Astrocyte of the spinal cord (primary cell): ENCODE measurements at places on chromosomes 6 and 20.

GRCh38 chr20:5080384-5080877 is 39.3 kb downstream of the PCNA start:
- no peak for DNase-seq

DNA sequence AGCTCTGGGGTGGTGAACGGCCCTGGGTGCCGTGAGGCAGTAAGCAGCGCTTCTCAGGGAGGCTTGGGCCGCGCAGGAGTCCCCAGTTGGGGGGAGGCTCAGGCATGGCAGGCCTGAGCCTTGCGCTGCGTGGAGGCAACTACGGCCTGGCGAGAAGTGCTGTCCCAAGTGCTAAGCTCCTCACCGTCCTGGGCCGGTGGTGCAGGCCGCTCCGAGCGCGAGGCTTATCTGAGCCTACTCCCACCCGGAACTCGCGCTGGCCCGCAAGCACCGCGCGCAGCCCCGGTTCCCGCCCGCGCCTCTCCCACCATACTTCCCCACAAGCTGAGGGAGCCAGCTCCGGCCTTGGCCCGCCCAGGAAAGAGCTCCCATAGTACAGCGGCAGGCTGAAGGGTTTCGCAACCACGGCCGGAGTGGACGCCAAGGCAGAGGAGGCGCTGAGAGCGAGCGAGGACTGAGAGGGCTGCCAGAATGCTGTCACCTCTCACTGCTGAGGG is 1.8 kb upstream of the WRNIP1 start:
- DNase-seq = no peak

- DNase-seq = no peak
Observed at GRCh38 chr6:170317718-170318117, 11.2 kb downstream of the FAM120B start.

DNA sequence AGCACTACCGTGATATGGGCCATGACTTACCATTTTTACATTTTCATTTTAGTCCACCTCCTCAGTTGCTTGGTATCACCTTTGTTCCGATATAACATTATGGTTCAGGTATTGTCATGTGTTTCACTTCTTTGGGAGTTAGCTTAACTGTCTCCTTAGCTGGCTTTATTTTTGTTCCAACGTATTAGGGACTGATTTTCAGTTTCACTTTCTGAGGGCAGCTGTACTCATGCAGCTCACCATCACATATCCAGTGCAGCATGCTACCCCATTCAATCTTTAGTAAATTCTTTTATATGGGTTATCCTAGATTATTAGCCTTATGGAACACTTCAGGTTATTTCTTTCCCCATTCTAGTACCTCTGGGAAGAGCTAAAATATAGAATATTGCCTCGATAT is 362.2 kb upstream of the IRAK1BP1 start:
- DNase-seq = no peak

DNA sequence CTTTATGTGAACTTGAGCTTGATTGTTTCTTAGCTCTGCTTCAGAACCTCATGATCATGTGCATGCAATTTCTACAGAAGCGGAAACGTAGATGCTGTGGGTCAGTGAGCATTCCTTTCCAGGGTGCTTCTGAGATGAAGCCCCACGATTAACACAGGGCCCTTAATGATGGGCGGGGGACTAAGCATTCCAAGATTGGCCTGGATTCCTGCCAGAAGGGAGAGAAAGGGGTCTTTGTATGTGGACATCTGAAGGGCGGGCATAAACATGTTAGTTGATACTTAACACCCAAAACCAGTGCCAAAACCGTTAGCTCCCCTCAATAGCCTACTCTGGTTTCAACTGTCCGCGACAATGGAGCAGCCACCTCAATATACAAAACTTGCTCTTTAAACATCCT is 46.9 kb upstream of the POU3F2 start:
- DNase-seq = no peak

- peak; percentile 45 for DNase-seq
Observed at GRCh38 chr20:7980332-7981046, 39.1 kb downstream of the TMX4 start.

- no peak for DNase-seq
Observed at GRCh38 chr20:47781632-47782031, 3.6 kb downstream of the SULF2 start.

GRCh38 chr20:46205349-46205748 is 87.2 kb downstream of the CD40 start:
- DNase-seq = no peak

DNA sequence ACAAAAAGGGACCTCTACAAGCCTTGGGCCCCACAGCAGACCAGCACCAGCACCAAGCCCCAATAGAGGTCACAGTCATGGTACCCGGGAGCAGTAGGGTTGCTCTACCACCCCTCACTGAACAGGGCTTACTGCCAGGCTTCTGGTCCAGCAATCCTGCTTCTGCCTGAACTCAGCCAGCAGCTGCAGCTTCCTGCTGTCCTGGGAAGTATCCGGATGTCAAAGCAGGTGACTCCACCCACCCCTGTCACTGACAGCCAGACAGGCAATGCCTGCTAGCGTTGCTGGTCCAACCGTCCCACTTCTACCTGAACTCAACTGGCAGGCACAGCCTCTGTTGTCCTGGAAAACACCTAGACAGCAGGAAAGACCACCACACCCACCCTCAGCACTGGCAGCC is 47.0 kb upstream of the PCSK2 start:
- no peak for DNase-seq

DNA sequence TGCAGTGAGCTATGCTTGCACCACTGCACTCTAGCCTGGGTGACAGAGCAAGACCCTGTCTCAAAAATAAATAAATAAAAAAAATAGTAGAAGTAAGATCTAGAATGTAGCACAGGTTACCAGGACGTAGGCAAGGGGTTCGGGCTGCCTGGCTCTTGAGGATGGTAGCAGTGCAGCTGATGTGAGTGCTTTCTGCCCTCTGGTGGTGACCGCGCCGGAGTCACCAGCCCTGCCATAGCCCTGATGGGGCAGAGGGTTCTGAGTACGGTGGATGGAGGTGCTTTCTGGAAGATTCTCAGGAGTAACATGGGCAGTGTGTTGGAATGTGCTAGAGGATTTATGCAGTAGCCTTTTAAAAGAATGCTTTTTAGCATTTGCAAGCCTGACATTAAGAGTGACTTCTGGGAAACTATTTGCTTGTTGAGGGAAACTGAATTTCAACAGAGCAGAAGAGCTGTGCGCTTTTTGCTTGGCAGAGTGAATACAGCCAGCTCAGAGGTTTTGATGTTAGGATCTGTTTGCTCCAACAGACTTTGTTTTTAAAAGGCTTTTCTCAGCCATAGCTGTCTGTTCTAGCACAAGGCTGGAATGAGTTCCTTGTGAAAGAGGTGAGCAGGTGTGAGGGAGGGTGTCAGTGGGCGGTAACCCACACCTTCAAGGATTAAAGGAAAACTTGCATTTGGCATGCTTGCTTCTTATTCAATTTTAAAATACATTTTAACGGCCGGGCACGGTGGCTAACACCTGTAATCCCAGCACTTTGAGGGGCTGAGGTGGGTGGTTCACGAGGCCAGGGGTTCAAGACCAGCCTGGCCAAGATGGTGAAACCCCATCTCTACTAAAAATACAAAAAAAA is 65.9 kb downstream of the PTPN1 start:
- peak; percentile 54 for DNase-seq

DNA sequence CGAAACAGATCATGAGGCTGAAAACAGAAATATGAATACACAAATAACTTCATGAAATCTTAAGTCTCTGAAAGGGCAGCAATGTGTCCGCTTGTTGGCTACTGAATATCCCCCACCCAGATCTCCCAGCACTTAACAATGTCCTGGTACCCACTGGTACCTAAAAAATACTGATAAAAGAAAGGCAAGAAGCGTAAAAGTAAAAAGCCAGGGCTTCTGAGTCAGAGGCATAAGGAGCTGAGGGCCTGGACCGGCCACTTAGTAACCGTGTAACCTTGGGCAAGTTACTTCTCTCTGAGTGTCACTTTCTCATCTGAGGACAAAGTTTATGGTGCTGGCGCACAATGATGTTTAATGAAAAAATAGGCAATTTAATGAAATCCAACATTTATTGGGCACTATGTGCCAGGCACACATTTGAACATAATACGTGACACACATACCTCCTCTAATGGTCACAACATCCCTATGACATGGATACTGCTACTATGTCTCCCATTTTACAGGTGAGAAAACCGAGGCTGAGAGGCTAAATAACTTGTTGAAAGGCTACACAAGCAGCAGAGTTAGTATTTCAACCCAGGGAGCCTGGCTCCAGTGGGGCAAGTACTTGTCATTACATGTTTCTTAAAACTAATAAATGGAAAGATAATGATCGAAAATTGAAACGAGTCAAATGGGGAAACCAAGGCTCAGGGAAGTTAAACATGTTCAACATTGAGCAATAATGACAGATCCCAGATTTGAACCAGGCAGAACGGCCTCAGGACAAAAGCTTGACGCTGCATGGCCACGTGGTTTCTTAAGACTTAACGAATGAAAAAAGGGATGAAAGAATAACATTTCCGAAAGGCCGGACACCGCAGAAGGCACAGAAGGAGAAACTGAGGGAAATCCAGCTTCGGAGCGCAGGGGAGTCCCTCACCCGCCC is 828 bp downstream of the TP53RK start:
- peak; percentile 28 for DNase-seq

DNA sequence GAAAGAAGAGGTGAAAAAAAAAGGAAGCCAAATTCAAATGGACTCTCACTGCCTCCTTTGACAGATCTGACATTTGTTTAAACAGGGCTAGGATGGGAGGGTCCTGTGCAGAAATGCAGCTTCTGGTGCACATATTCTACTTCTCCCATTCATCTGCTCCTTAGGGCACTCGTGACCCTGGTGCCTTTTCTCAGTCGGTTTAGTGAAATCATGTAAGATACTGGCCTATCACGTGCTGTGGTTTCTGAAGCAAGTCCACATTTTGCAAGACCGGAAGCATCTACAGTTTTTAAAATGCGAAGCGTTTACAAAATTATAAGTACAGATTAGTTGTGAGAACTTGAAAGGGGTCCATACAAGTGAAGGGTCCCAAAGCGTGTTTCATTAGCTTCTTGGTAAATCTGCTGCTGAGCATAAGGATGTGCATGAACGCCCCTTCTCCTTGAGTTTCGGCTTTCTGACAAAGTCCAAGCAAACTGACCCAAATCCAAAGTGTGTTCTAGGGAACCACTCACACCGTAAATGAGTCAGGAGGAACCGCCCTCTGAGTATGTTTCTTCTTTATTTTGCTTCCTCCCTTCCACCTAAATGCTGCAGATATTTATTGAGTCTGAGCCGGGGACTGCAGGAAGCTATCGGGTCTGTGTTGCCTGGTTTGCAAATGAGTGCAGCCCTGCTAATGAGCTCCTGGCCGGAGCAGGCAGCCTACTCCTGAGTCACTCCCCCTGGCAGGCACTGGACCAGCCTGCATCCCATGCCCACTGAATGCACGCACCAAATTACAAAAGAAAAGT is 323.8 kb upstream of the JARID2 start:
- DNase-seq = peak; percentile 40

GRCh38 chr6:147834084-147834776 is 325.7 kb downstream of the SAMD5 start:
- no peak for DNase-seq

GRCh38 chr6:10556992-10557391 is 35.8 kb downstream of the GCNT2 start:
- no peak for DNase-seq

DNA sequence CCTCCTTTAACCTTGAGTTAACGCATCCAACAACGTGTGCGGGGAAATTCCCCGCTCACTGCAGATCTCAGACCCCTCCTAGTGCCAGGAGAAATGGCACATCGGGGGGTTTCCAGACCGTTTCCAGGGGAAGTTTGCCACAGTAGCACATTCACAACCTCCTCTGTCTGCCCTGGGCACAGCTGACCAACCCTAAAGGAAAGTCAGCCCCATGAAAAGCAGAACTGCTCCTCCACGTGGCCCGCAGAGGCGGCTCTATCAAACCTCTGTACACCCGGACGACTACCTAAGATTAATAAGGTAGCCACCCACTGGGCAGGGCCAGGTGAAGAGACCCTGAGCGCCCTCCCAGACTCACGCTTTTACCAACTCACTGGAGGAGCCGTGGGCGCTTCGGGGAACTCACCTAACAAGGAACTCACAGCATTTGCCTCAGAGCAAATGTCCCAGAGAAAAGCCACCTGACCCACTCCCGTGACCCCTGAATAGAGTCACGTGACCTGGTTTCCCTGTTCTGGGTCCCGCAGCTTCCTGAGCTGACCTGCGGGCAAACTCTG is 93.1 kb downstream of the PRND start:
- DNase-seq = no peak

DNA sequence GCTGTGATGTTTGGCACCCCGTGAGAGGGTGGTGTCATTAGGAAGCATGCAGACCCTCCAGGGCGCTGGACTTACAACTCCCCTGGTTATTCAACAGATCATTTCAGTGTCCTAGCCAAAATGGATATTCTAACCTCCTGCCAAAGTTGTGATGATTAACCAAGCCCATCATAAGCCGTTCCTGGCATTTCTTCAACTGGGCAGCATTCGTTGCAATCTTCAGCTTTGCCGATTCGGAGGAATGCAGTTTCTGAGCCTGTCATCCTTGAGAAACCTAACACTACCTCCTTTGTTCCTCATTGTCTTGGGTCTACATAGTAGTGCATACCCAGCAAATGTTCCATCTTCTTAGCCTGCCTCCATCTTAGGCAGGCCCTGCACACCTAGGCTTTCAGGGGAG is 79.2 kb upstream of the MAP3K4 start:
- DNase-seq = no peak

DNA sequence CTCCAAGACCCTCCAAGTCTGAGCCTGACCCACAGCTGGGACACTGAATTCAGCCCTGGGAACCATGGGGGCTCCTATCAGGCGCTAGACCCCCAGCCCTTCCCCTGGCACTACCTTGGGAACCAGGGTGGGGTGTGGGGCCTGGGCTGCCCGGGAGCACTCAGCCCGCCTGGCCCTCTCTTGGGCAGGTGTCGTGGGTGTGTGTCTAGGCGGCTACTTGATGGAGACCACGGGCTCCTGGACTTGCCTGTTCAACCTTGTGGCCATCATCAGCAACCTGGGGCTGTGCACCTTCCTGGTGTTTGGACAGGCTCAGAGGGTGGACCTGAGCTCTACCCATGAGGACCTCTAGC is 14.6 kb downstream of the SLC17A9 start:
- DNase-seq = no peak

GRCh38 chr6:145891565-145891964 is 72.6 kb downstream of the SHPRH start:
- DNase-seq = peak; percentile 16

DNA sequence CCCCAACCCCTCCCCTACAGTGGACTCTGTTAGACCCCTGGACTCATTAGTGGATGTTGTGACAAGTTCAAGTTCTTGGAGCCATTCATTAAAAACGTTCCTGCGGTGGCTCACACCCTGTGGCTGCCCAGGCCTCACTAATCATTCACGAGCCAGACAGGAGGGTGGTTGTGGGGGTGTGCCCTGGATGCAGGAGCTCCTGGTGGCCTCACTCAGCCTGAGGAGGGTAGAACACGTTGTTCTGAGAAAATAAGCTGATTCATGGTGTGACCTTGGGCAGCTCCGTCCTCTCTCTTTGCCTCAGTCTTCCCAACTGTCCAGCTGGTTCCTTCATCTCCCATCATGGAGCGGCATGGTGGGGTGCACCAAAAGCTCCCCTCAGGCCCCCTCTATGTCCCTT is 16.7 kb downstream of the SLC13A3 start:
- DNase-seq = no peak

DNA sequence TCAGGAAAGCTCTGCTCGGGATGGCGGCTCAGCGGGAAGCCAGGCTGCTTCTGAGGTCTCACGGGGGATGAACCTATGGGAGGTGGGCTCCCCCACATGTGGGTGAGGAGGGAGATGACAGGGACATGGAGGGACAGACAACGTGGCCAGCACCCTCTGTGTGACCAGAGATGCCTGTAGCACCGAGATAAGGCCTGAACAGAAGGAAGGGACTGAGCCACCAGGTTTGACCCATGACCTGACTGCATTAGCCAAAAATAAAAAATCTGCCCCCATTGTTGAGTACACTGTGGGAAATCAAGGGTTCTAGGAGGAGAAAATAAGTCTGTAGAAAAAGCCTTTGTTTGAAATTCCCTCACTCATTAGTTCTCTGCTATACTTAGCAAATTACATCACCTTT is 105.7 kb downstream of the RNASET2 start:
- DNase-seq = no peak
